ENCODE measurements at places on chromosomes 2 and 18. TPM values are rescaled to one million over a fixed set of nuclear protein-coding genes. Genes with fewer than 3 reads are reported as not detected.

Gene C2orf80
- polyA plus RNA-seq, result not detected

Gene NLRC4
- polyA plus RNA-seq, result 1.1 TPM

DNA sequence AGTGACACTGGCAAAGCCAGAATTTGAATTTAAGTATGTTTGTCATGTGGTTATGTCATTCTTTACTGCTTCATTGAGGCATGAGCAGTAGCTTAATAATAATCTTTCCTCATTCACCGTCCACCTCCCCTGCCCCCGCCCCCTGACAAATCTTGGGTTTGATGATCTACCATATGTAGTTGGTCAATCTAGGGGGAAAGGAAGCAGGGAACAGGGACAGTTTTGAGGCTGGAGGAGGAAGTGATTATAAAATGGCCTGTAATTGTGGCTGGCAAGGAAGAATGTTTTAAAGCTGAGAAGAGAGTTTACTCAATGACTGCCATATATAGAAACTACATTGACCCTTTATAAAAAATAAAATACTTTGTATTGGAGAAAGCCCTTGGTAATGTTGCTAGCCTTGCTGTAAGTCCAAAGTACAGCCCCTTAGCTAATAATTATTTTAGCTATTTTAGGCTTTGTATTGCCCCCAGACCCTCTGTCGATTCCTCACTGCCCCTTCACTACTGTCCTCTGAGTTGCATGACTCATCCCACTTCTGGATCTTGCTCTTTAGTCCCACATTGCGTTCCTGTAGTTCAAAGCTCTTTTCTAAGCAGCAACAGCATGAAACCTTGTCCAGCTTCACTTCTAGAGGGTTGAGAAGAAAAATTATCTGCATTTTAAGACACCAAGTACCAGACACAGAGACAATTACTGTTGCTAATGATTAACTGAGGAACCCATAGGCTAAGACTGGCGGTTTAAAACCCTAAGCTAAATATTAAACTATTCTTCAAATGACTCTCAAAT lies 38.4 kb downstream of the PELI1 start:
- DNase-seq, result no peak

- no peak for DNase-seq
Measured at GRCh38 chr2:120631236-120631635, 104.4 kb upstream of the GLI2 start.

DNA sequence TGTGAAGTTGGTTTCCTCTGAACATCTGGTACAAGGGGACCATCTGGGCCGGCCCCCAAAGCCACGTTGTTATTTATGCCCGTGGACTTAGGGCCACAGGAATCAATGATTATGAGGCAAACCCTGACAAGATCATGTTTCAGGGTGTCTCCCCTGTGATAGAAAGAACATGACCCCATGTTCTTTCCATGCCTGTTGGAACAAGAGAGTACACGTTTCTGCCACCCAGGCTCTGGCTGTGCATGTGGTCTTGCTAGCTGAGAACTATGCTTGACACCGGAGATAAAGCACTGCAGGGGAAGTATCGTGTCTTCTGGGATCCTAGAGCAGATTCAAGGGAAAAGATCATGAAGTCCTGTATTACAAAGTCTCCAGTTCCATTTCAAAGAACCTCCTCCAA lies 64.2 kb downstream of the TMEM17 start:
- no peak for DNase-seq

DNA sequence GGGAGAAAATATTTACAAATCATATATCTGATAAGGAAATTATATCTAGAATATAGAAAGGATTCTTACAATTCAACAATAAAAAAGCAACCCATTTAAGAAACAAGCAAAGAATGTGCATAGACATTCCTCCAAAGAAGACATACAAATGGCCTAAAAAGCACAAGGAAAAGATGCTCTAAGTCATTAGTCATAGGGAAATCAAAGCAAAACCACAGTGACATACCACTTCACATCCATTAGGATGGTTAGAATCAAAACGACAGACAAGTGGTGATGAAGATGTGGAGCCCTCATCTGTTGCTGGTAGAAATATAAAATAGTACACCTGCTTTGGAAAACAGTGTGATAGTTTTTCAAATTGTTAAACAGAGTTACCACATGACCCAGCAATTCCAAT lies 48.2 kb downstream of the MAPRE2 start:
- DNase-seq, result no peak

Gene TMEM37
- 4.8 TPM for polyA plus RNA-seq

GRCh38 chr18:59063300-59063906 lies 76.3 kb upstream of the SEC11C start:
- no peak for DNase-seq

DNA sequence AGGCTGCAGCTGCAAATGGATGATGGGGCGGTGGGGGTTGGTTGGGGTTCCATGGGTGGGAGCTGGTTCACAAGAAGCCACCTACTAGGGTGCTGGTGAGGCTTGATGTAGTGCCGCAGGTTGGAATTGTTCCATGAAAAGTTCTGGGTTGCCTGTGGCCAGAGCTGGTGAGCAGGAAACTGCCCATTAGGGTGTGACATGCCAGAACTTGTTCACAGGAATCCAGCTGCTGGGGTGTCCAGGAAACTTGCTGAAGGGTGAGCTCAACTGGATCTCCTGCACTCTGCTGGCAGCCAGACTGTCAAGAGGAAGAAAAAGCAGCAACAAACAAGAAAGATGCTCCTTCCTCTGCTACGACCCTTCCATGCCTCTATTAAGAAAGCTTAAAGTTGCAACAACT lies 48.8 kb downstream of the MAP3K20 start:
- DNase-seq, result no peak

DNA sequence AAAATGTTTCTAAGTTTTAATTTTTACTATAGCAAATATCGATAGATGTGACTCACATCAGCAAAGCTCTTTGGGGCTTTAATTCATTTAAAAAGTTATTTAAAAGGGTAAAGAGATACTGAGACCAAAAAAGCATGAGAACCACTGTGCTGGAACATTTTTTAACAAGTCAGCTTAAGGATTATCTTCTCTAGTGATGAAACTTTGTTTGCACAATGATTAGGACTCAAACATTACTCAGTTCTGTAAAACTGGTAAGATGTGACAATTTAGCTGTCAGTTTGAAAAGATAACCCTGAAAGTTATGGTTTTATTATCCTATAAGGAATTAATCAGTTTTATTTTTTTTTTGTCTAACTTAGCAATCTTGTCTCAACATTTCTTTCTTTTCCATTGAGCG lies 301.4 kb downstream of the TSN start:
- DNase-seq, result no peak

Gene MFSD2B
- polyA plus RNA-seq, result 3.1 TPM

DNA sequence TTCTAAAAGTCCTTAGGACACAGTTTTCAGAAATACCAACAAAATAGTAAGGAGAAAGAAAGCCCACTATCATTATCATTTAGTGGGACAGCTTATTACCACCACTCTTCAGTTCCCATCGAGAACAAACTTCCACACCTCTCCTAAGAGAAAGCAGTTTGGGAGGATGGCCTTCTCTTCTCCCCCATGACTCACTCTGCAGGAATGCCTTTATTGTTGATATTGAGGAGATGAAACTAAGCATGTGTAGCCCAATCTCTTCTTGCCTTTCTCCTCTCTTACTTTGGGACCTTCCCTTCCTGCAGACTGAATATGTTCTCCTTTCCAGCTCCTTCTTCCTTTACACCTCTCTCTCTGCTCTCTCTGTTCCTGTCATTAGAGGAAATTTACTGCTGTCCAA lies 30.0 kb upstream of the ERMN start:
- DNase-seq, result no peak

- no peak for DNase-seq
Measured at GRCh38 chr2:218033208-218033589, 30.4 kb upstream of the TNS1 start.

Gene ACMSD
- 0.39 TPM for polyA plus RNA-seq

DNA sequence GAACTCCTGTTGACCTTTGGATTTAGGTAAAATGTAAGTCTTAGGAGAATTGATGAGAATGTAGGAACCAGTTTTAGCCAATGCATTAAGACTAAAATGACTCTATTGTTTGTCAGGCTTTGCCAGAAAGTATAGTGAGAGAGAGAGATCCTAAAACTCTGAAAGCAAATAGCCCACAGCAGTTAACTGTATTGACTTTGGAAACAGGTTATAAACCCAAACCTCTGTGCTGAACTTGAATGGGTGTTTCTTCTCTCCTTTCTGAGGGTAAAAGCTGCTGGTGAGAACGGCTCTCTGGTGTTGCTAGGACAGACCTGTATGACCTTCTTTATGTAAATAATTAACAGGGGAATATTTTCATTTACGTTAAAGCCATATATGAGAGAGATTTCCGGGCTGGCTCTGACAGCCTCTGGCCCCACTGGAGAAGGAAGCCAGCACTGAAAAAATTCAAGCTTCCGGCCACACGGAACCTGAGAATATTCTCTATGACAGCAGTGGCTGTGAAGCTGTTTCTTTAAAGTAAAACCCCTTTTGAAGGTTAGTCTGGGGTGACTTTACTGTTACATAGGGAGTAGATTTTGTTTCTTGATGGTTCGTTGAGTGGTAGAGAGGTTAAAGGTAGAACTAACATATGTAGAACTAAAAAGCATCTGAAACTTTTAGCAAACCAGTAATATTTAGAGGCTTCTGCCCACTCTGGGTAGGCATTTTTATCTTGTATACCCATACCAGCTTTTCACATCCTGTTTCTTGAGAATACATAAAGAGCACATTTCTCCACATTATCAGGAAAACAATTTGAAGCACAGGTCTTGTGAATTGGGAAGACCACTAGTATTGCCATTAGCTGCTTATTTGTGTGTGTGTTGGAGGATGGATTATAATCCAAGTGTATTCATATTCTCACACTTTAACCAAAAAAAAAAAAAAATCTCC lies 123.8 kb downstream of the SPTBN1 start:
- DNase-seq, result no peak

- no peak for DNase-seq
Measured at GRCh38 chr2:241071677-241072111, 30.4 kb downstream of the MTERF4 start.

DNA sequence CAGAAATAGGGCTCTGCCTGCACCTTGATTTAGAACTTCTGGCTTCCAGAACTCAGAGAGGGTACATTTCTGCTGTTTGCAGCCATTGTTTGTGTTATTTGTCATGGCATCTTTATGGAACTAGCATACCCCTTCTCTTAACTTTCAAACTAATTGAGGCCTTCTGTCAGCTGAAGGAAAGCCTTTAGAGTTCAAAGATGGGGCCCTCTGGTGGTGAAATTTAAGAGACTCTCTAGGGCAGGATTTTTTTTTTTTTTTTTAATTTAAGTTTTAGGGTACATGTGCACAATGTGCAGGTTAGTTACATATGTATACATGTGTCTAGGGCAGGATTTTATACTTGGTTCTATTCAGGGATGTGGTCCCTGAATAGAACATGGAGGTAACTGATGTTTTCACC lies 260.6 kb upstream of the LINC00305 start:
- no peak for DNase-seq

Gene MAB21L4
- 2.3 TPM for polyA plus RNA-seq

DNA sequence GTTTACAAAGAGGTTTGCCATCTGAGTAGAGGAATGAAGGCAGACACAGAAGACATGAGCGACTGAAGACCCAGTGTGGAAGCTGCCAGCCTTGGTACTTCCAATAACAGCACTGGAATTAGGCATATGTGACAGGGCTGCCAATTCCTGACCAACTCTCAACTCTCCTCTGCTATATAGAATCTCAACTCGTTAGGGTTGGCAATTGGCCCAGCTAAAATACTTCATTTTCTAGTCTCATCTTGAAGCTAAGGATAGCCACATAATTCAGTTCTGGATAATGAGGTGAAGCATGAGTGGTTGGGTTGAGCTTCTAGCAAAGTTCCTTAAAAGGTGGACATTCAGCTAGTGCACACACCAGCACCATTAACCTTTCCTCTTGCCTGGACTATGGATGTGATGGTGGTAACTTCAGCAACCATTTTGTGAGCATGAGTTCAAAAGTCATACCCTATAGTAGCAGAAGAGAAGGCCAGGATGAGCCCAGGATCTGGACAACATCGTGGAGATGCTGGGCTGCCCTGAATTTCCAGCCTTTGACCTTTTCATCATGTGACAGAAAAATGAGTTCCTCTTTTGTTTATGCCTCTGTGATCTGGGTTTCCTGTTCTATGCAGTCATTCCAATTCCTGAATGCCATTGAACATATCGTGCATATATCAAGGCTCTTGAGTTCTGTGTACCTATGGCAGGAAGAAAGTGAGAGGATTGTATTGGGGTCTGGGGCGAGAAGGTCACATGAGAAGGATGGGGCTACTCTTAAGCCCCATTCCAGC lies 68.1 kb upstream of the HAAO start:
- DNase-seq, result no peak

Data from muscle of arm (tissue), 14 donors.